D721Med (cell line): ENCODE measurements at places on chromosomes 5 and 9.

- DNase-seq: no peak
These were observed 17.5 kb downstream of the MELK start for GRCh38 chr9:36590231-36590630.

GRCh38 chr9:96663506-96664120, 8.5 kb upstream of the PRXL2C start:
- DNase-seq: no peak

- DNase-seq: no peak
These were observed 21.0 kb downstream of the DIAPH1 start for GRCh38 chr5:141597814-141598213.

GRCh38 chr9:132481053-132481849, 71.2 kb downstream of the CFAP77 start:
- DNase-seq: no peak

DNA sequence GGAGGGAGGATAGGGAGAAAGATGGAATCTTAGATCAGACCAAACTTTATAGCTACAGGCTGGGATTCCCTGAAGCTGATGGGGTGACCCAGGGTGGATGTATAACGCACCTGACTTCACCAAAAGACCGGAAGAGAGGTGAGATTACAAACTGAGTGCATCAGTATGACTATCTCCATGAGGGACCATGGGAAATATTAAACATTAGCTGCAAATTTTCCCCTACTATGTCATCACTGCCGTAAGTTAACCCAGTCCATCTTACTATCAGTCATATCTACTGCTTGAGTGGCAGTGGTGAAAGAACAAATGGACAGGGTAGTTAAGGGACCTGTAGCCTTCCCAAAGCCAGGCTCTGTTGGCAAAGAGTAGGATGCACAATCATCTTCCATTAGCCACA, 368.3 kb downstream of the EFNA5 start:
- no peak for DNase-seq

DNA sequence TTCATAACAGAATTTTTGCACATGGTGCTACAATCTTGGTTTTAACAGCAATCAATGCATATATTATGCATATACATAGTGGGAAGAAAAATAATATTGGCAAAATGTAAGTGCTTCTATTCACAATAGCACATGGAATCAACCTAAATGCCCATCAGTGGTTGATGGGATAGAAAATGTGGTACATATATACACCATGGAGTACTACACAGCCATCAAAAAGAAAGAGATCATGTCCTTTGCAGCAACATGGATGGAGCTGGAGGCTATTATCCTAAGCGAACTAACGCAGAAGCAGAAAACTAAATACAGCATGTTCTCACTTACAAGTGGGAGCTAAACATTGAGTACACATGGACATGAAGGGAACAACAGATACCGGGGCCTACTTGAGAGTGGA, 37.2 kb upstream of the TLX3 start:
- DNase-seq: no peak
